NB4 (cell line): ENCODE measurements at places on chromosomes 6 and 20.
A peak's percentile ranks its signal among the peaks of the same experiment; 100 is the strongest.

DNA sequence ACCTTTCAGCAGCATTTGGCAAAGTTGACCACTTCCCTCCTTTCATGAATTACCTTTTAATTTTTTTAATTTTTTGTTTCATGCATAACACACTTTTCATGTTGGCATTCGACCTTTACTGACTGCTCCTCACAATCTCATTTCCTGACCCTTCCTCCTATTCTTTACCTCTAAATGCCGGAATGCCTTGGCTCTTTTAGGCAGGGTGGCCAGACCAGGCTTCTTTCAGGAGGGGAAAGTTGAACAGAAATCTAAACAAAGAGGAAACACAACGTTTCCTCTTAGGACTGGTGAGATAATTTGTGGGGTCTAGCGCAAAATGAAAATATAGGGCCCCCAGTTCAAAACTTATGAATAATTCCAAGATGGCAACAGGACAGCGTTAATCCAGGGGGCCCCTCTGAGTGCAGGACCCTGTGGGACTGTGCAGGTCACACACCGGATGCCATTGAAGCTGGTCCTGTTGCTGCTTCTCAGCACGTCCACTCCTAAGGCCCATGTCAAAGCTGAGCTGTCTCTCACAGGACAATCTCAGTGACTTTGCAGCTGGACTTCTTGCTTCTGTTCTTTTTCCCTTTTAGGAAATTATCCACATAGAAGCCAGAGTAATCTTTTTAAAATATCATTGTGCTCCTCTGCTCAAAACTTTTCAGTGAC, 313.8 kb downstream of the HDGFL1 start:
- no peak for DNase-seq

DNA sequence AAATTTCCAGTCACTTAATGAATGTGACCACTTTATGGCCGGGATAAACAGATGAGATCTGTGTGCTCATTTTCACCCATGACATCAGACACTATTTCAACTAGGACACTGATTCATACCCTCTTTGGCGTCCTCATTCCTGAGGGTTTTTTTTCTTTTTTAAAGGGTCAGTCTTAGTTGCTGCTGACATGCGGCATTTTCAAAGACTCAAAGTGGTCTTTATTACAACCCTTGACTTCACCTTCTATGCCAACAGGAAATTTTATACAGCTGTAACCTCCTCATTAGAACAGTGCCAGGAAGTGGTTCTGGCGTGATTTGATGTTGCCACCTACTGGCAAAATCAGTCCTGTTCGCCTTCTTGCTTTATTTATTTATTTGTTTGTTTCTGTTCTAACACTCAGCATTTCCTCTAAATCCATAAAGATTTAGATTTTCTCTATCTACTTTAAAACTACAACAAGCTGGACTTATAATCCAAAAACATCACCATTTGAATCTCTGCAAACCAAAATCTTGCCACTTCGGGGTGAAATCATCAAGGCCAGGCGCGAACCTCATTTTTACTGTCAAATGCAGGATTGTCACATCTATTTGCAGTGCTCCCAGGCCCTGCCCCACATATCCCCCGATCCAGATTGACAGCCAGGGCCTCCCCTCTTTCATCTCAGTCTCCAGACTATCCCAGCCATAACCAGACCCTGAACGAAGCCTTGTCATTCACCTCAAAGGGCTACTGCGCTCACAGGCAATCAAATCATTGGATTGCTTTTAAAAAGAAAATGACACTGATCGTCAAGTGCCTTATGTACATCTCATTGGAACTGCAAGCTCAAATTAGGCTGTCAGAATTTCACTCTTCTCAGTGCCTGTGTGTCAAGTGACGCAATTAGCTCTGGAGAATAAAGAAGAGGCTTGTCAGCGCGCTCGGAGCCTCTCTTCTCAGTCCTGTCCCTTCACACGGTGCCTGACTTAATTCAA, 77.5 kb downstream of the C6orf118 start:
- peak; percentile 76 for DNase-seq

GRCh38 chr20:24049081-24049480, 60.5 kb upstream of the GGTLC1 start:
- DNase-seq: no peak

GRCh38 chr6:107716688-107717089, 107.4 kb downstream of the SCML4 start:
- peak; percentile 56 for DNase-seq

DNA sequence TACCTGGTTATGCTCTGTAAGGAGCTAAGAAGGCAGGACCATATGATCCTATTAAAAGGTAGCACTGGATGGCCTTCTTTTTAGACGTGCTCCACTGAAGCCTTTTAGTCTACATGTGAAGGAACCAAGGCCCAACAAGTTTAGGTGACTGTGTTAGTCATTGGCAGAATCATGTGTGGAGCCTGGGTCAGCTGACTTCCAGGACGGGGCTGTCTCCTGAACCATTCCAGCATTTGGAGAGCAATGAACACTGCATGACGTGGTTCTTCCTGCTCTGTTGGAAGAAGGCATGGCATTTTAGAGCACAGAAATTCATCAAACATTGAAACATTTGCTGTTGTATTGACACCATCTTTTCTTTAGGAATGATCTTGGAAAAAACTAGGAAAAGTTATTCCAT, 87.8 kb upstream of the TIAM2 start:
- no peak for DNase-seq

DNA sequence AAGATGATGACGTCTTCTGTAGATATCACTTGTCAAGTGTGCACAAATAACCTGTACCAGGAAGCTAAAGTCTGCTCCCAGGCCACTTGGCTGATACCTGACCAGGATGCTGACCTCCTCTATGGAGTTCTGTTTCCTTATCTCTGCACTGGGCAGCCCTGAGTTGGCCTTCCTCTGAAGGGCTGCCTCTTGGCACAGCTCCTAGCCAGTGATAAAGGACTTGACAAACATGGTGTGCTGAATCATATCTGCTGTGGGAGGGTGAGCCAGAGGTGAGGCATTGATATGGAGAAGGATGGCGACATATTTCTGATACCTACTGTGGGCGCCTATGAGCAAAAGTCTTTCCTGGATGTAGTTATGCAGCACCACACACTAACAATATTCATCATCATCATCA, 32.8 kb upstream of the FOXA2 start:
- no peak for DNase-seq

DNA sequence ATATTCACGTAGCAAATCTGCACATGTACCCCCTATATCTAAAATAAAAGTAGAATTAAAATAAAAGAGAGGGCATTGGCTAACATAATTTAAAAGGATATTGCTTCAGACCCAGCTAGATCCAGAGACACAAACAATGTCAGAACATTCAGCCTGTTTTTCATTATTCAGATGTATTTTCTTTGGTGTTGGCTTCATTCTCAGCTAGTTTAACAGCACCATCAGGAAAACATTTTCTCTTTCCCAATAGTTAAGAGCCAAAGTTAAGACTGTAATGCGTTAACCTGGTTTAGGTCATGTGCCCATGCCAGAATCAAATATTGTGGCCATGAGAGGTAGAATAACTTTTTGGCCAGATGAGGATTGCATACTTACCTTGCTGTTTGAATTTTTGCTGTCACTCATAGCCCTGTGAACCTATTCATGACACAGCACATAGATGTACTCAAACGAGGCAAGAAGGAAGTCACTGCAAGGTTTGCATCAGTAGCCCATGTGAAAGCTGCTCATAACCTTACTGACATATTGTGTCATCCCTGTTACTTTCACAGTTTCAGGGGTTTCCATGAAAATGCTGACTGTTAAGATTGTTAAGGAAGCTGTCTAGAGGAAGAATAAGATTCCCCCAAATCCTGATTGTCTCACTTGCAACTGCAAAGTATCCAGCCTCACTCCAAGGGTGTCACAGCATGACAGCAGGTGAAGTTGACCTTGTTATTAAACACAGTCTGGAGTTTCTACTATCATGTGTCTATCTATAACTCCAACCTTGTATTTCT, 233.1 kb downstream of the PACRG start:
- no peak for DNase-seq

DNA sequence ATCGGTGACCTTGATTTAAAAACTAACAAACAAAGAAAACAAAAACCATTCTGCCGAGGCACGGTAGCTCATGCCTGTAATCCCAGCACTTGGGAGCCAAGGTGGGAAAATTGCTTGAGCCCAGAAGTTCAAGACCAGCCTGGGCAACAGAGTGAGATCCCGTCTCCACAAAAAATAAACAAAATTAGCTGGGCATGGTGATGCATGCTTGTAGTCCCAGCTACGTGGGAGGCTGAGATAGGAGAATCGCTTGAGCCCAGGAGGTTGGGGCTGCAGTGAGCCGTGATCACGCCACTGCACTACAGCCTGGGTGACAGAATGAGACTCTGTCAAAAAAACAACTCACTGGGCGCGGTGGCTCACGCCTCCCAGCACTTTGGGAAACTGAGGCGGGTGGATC, 48.2 kb upstream of the TFAP2A start:
- DNase-seq: no peak

- DNase-seq: no peak
These were observed 36.3 kb upstream of the RNF8 start for GRCh38 chr6:37317312-37318038.

DNA sequence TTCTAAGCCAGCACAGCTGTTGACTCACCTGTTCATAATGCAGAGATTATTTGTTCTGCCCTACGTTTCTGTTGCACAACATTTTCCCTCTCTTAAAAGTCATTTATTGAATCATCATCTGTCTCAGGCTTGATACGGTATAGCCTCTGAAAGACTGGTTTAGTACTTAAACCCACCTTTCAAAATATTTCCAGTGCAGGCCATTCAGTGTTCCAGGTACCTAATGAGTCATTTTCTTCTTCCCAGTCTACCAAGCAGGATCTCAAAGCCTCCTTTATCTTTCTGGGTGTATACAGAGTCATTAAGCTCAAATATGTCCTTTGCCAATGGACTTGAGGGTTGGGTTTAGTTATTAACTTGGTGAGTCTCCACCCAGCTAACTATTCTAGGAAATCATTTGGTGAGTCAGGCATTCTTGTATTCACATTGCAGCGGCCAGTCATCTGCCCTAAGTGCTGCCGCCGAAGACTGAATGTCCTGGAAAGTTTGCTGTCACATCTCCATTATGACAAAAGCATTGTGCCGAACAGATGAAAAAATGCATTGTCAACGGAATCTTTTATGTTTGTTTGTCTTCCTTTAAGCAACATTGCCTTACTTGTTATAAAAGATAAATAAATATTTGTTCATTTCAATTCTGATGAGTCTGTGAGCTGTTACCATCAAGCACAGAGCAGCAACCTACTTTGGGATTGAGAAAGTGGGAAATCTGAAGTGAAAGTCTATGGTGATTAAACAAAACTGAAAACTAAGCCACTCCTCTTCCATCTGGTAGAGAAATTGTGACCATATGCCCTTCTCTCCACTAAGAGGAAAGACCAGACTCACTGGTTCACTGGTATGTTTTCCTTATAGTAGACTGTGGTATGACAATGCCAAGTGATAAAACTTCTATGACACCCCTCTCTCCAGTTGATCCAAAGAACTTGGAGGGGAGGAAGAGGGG, 14.3 kb upstream of the FAM135A start:
- DNase-seq: no peak

DNA sequence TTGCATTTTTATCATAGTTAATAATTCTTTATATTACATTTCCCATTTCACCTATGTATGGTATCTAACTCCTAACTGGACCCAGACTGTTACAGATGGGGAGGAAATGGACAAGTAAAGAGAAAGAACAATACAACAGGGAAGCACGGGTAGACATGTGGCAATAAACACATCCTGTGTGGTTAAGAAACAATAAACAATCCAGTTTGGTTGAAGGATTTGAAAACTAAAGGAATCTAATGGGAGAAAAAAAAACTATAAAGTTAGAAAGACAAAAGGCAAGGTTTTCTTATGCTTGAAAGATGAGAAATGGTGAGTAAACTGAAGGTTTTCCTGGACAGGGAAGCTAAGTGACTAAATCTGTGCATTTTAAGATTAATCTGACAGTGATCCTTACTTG, 34.9 kb upstream of the ALDH8A1 start:
- peak; percentile 25 for DNase-seq

- no peak for DNase-seq
These were observed 29.9 kb downstream of the HS3ST5 start for GRCh38 chr6:114312931-114313330.

DNA sequence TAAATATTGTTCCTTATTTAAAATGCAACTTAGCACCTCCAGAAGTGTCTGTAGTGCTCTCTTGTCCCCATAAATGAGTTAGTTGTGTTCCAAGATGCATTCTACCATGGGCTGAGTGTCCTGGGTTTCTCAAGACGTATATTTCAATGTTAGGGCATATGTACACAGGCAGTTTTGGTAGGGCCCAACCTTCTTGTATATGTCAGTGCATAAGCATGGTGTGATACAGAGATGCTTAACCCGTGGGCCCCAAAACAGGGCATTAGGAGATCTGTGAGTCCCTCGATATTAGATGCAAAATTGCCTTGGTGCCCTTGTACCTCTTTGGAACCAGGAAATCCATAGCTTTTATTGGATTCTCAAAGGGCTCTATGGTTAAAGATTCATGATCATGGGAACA, 91.5 kb upstream of the HIVEP1 start:
- DNase-seq: no peak

GRCh38 chr6:137767911-137768690, 99.0 kb upstream of the TNFAIP3 start:
- peak; percentile 88 for DNase-seq

DNA sequence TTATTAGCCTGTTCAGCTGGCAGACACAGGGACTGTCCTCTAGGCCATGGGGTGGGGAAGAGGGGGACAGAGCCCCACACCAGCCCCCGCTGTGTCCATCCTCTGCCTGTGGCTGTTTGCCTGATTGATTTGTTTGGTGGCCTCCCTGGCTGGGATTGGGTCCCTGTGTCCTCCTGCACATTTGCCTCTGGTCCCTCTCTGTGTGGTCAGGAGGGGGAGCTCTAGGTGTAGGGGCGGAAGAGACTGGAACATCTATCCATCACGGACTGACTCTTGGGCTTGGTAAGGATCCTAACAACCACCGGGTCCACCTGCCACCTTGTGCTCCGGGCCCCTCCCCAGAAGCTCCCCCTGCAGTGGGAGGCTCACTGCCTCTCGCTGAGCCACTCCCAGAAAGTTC, 38.4 kb upstream of the CCDC167 start:
- peak; percentile 40 for DNase-seq

DNA sequence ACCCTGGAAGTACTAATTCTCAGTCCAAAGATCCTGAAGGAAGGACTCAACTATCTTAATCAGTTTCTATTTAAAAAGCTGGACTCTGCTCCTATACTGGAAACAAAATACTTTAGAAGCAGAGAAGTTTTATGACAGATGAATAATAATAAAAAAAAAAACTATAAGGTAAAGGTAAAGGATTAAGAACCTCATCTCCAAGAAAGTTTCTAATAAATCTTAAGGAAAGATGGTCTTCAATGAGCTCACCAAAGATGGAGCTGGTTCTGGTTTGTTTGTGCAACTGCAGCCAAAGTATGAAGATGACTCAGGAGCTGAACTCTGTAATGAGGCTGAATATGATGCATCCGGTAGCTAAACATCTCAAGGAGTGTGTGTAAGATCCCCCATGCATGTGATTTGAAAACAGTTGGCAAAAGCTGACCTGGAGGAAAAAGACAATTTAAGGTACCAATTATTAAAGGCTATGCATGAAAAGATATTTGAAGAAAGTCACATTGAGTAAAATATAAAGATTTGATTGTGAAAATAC, 25.2 kb downstream of the MED23 start:
- no peak for DNase-seq

- DNase-seq: no peak
These were observed 202.5 kb upstream of the ASCC3 start for GRCh38 chr6:101083533-101084175.
